Endothelial cell (in vitro differentiated cells): ENCODE measurements at places on chromosomes 11 and 22. TPM values are rescaled to one million over a fixed set of nuclear protein-coding genes. Genes with fewer than 3 reads are reported as not detected.

DNA sequence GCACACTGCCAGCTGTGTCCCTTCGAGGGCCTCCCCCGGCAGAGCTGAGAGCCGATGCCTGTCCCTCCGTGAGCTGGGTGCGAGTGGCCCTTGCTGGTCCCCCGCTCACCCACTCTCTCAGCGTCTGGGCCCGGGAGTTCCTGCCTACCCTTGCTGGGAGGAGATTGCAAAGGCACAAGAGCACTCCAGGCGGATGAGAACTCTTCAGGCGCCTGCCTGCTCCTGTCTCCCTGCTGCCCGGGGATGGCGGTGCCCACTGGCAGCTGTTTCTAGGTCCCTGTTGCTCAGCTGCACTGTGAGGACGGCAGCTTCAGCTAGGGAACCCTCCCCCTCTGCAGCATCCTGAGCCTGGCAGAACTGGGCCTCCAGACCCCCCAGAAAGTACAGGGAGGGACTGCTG lies 61.1 kb downstream of the FLRT1 start:
- DNase-seq = no peak

DNA sequence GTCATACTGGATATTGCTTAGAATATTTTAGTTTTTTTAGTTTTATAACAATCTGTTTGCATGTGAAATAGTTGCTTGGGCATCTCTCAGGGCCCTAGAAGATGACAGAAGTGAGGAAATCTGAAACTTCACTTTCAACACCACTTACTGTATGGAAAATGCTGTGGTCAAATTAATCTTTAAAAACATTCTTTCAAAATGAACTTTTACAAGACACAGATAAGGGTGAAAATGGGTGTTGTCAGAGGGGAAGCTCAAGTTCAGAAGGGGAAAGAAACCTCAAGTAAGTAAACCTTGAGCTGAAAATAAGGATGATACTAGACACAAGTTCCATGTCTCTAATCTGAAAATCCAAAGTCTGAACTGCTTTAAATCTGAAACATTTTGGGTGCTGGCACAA lies 1840.1 kb upstream of the RAG2 start:
- no peak for DNase-seq

GRCh38 chr11:8285796-8286195 lies 22.1 kb upstream of the LMO1 start:
- DNase-seq = no peak

DNA sequence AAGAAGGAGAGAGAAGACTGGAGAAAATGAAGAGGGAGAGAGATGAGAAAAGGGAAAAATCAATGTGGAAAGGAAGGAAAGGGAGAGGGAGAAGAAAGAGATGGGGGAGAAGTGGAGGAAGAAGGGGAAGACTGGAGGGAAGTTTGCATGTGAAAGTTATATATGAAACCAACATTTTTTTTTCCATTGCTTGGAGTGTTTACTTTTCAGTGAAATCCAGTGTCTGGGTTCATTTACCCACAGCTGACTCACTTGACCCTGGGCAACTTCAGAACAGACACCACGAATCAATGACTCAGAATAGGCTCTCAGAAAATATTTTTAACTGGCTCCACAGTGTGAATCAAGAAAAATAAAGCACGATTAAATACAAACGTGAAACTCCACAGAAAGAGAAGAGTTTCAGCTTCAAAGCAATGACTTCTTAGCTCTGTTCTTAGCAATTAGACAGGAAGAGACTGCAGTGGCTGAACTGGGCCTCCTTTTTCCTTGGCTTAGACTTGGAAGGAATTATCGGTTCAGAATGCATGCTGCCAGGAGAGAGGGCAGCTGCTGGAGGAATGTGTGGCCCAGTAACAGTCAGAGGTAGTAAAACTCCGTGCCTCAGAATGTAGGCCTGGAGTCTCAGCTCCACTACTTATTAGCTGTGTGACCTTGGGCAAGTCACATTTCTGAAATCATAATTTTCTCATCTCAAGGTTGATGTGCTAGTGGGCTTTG lies 237.5 kb downstream of the MIAT start:
- DNase-seq = no peak

DNA sequence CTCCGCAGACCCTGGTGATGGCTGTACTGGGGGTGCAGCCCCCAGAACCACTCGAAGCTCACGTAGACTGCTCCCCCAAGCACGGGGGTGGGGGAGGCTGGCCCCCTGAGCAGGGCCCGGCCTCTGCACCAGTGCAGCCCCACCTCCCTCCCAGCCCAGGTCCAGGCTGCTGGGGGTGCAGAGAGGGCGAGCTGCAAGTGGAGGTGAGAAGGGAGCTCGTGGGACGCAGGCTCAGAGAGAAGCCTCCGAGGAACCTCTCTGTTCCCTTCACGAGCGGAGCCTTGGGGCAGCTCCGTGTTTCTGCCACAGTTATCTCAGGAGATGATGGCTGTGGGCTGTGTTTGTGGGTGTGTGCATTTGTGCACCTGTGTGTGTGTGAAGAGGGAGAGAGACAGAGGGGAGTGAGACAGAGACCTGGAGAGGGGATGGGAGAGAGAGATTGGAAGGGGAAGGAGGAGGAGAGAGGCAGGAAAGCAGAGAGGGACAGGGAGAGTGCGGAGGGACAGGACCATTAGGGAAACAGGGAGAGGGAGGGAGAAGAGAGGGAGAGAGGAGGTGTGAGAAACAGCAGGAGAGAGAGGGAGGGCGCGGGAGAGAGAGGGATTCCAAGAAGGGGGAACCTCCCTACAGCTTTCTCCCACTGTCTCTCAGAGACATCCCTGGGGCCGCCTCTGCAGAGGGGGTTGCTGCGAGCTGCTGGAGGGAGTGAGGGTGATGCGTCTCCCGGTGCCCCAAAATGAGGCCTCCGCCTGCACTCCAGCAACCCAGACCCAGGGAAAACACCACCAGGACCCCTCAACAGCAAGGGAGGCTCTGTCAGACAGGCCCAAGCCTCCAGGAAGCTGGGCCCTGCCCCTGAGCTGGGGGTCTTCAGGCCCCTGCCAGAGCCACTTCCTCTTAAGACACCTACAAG lies 1488.6 kb downstream of the BRD1 start:
- no peak for DNase-seq

GRCh38 chr22:48459859-48460823 lies 1367.5 kb downstream of the BRD1 start:
- no peak for DNase-seq

DNA sequence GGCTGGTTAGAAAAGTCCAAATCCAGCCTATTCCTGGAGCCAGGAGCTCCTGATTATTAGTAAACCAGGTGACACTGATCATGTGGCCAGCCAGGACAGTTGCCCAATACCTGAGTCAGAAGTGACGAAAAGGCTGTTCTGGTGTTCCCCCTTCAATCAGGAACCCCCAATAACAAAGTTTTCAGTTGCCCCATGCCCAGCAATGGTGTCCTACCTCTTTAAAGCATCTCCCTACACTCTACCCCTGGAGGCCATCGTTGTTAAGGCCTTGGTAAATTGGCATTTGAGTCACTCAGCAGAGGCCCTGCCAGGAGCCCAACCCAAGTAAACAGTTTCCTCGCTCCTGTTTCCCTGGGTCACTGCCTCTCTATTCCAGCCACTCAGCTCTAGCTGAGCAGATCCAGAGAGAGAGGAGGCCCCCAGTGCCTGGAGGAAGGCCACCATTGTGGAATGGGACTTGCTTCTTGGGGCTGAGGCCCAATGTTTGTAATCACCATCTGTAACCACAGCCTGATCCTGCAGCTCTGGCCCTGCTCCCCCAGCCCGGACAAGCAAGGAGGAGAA lies 25.0 kb downstream of the ARHGAP1 start:
- DNase-seq = no peak

DNA sequence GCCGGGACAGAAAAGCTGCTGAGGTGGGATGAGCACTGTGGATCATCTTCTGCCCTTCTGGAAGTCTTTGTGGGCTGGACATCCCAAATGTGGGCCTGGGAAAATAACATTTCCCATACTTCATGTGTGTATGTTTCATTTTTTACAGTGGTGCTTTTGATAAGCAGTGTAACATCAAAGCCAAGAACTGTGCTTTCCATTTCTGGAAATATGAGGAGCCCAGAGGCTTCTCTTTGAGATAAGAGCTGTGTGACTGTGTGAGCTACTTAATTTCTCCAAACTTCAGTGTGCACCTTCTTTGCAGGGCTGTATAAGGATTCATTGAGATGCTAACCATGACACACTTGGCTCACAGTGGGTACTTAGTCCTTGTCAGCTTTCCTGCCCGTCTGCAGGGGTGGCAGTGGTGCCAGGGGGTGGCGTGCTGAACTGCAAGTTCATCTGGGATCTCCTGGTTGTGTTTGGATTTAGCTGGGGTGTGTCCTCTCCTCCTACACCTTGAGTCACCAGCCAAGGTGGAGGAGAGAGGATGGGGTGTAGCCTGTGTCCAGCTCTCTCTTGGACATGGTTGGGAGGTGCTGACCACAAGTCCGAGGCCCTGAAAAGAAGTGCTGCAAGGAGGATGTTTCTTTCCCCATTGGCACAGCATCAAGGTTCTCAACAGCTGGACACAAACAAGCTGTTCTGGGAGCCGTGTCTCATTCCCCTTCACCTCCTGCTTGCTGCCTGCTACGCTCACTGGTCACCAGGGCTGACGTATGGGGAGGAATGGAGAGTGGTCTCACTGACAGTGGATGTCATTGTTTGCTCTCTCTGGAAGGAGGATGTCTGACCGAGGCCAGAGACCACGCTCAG lies 139.4 kb downstream of the TEAD1 start:
- DNase-seq = no peak

- no peak for DNase-seq
Measured at GRCh38 chr11:76234021-76234415, 27.7 kb upstream of the WNT11 start.

GRCh38 chr11:76062733-76063132 lies 143.6 kb downstream of the WNT11 start:
- DNase-seq = no peak

DNA sequence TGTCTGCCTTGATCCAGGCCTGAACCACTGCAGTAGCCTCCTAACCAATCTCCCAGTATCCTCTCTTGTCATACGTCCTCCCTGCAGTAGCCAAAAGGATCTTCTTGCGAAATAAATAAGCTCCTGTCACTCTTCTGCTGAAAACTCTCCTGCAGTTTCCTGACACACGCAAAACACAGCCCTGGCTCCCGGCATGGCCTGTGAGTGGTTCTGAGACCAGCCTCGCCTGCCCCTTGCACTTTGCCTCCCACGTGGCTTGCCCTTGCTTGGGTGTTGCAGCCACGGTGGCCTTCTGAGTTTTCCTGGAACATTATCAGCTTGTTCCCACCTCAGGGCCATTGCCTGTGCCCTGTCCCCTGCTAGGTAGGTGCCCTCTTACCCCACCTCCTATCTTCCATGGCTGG lies 7.2 kb downstream of the ZC3H7B start:
- DNase-seq = no peak

DNA sequence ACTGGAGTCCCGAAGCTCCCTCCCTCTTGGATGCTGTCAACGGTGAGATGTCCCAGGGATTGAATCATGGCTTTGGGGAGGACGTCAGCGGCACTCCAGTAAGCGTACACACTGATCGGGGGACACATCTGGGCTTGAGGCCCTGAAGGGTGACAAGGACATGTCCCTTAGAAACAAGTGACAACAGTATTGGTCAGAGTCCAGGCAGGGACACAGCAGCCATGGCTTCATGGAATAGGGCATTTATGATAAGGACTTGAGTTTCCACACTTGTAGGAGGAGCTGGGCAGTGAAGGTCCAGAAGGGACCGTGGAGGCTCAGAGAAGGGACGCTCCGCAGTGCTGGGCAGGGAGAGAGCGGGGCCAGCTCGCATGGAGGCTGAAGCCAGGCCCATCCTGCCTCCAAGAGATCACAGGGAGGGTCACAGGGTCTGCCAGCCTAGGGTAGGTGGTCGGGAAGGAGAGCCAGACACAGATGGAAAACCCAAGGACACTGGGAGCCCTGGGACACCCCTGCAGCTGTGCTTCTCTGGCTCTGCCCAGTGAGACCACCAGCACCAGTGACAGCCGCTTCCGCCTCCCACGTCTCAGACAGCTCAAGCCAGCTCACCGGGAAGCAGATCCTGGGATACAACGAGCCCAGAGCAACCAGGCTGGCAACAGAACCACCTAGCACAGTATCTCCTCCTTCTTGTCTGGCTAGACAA lies 22.9 kb upstream of the RFPL3 start:
- no peak for DNase-seq

DNA sequence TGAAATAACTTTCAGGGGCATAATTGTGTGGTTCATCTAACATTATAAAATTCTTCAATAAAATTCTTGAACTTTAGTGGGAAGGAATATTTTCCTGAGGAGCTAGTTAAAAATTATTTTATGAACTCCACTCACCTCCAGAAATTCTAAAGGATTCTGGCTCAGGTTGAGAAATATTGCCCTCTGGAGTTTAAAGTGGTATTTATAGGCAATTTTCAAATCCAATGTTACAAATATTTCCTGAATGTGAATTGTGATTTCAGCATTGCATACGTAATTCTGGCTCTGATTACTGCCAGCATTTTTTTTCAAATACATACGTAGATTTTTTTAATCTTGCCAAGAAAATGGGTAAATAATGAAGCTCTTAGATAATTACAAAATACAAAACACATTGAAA lies 598.2 kb upstream of the ANO3 start:
- DNase-seq = no peak

DNA sequence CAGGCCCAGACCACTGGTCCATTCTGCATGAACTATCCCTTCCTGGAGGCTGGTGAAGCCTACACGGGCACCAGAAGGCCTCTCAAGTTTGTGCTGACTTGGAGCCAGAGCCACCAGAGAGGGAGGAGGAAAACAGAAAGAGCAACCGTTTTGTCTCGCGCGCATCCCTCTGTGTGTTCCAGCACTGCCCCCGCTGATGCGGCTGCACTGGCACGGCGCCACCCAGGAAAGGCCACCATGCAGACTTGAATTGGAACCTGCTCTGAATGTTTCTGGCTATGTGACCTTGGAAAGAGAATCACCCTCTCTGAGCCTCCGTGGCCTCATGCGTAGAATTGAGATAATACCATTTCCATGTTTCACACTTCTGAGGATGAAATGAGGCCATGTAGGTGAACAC lies 7.4 kb upstream of the ACRV1 start:
- no peak for DNase-seq

GRCh38 chr11:30992513-30992849 lies 377.1 kb downstream of the DCDC1 start:
- DNase-seq = no peak

DNA sequence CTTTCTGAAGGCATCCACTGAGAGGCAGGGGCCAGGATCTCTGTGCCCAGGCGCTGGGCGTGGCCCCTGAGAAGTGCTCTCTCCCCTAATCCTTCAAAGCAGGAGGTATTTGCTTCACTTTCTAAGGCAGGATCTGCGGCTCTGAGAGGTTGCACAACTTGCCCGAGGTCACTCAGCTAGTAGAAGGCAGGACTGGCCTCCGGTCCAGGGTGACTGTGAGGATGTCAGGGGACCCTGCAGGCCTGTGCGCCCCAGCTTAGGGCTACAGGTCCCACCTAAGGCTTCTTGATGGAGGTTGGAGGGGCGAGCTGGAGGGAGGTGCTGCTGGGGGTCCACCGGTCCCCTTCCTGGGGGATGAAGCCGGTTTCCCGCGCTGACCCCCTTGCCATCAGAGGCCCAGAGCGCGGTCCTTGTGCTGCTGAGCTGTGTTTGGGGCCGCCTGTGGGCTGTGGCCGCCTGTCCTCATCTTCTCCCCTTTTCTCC lies 979 bp downstream of the SMIM38 start:
- no peak for DNase-seq

The SHISAL1 gene
- total RNA-seq = 6.5 TPM

The EMID1 gene
- 25.5 TPM for total RNA-seq

The PNPLA3 gene
- 18.3 TPM for total RNA-seq

The MS4A14 gene
- total RNA-seq = not detected

The ZNF70 gene
- total RNA-seq = 8.0 TPM

The ZNF202 gene
- 13.8 TPM for total RNA-seq

The APOL3 gene
- 1.2 TPM for total RNA-seq
